ENCODE measurements at places on chromosomes 12 and 14.

DNA sequence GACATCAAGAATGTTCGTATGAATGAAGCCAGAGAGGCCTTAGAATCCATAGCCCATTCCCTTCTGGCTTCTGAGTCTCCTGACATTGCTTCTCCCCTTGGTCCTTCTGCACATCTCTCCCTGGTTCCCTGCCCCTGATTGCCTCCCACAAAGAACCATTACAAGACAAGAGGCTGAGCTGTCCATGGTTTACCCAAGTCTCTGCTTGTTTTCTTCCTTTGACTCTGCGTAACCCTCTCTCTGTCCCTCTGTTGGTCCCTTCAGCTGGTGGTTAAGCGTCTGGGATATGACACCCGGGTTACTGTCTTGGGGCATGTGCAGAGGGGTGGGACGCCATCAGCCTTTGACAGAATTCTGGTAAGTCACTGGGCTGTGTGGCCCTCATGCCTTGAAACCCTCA, 15.9 kb downstream of the PFKM start:
- DNase-seq: no peak

- DNase-seq: no peak
Observed at GRCh38 chr12:6215120-6215807, 15.1 kb downstream of the CD9 start.

DNA sequence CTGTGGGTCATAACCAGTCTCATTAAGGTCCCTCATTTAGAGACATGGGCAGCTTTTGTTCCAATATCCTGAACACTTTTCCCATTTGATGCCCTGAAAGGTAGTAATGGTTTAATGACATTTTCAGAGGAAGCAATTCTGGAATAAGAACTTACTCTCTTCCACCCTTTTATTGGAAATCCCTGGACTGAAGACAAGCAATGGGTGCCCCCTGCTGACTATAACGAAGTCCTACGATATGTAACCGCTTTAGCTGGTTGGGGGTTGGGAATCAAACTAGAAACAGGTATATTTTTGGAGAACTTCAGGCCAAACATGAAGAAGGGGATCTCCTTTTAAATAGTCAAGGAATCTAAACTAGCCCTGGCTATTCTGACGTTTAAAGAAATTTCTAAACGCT, 20.5 kb downstream of the SARNP start:
- DNase-seq: no peak

DNA sequence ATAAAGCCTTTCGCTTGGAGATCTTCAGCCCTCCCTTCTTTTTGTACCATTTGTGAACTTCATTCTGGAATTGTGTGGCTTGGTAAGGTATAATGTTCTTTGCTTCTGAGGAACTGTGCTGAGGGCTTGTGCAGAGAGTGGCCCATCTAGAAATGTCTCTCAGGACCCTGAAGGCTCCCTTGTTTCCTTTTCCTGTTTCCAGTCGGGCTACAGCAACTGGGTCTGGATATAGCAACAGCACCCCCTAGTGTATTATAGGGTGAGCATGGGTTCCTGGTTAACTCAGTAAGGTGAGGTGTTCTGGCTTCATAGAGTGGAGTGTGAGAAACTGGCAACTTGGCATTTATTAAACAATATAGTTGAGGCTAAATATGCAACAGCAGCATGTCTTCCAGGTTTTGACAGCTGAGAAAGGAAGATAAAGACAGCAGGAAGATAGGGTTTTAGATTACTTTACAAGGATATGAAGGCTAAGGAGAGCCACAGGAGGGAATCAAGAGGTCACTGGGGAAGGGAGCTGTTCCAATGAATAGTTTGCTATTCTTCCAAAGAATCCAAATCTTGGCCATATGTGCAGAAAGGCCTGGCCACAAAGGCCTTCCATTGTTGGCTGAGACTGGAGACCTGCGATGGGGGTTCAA, 49.1 kb upstream of the RNU6-8 start:
- peak; percentile 52 for DNase-seq

GRCh38 chr14:27390155-27390554, 792.3 kb upstream of the NOVA1 start:
- DNase-seq: no peak

DNA sequence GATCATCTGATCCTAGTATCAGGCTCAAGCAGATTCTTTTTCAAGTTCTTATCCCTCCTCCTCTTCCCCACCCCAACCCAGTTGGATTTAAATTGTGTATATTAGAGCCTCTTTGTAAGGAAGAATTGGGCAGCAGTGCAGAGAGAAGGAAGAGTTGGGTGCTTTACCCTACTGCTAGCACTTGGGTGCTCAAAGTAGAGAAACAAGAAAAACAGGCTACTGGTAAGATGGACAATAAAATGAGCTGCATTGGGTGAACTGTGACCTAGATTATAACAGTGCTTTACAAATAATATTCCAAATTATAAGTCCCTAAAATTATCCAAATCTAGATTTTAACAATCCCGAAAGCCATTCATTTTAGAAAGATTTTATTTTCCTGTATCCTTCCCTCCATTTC, 363.4 kb upstream of the GARIN6 start:
- no peak for DNase-seq

DNA sequence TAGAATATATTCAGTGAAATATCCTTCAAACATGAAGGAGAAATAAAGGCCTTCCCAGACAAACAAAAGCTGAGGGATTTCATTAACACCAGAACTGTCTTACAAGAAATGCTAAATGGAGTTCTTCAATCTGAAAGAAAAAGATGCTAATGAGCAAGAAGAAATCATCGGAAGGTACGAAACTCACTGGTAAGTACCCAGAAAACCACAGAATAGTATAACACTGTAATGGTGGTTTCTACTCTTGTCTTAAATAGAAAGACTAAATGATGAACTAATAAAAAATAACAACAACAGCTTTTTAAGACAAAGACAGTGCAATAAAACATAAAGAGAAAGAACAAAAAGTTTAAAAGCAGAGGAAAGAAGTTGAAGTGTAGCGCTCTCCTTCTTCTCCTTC, 18.7 kb upstream of the RNF212B start:
- no peak for DNase-seq

DNA sequence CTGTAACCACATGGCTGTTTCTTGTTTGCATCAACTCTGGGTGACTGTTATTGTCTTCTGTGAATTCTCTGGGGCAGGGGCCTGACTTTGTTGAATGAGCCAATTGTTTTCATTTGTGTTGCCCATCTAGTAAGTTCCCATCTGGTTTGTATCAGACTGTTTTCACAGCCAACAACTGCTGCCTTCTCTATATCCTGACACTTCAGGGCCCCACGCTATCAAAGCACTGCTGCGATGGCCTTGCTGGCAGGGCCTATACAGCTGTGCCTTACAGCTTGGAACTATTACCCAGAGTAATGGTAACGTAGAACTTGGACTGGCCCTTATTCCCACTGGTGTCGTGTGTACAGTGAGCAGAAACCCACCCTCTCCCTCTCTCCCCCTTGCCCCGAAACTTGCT, 104.3 kb upstream of the DACT1 start:
- DNase-seq: no peak

- no peak for DNase-seq
Observed at GRCh38 chr12:5868625-5869295, 76.3 kb downstream of the ANO2 start.

DNA sequence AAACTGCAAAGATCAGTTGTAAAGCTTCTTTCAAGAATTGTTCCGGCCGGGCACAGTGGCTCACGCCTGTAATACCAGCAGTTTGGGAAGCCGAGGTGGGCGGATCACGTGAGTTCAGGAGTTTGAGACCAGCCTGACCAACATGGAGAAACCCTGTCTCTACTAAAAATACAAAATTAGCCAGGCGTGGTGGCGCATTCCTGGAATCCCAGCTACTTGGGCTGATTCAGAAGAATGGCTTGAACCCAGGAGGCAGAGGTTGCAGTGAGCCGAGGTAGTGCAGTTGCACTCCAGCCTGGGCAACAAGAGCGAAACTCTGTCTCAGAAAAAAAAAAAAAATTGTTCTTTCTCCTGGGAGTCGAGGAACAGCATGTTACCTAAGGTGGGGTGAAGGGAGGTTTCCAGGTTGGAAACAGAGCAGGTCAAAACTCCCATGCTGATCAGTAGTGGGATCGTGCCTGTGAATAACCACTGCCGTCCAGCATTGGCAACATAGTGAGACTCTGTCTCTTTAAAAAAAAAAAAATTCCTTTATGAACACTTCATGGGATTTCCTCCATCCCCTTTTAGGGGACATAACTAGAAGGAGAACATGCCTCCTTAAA, 13.9 kb downstream of the FBXO34 start:
- DNase-seq: no peak

DNA sequence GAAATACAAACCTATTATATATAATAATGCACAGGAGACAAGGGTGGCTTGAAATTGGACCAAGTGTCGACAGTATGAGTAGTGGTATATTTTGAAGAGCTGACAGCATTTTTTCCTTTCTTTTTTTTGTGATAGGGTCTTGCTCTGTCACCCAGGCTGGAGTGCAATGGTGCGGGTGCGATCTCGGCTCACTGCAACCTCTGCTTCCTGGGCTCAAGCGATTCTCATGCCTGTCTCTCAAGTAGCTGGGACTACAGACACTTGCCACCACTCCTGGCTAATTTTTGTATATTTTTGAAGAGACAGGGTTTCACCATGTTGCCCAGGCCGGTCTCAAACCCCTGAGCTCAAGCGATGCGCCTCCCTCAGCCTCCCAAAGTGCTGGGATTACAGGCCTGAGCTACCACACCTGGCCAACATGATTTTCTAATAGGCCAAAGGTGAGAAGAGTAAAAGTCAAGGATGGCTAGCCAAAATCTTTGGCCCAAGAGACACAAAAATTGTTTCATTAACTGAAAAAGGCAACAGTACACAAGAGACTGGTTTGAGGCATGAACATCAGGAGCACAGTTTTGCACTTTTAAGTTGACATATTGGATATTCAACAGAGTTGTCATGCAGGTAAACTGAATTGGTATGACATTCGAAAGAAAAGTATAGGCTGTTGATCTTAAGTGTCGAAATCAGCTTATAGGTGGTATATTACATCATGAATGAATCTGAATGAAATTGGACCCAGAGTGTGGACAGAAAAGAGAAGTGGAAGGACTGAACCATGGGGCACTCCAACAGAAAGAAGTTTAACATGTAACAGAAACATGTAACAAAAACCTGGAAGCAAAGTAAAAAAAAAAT, 12.5 kb downstream of the HNRNPC start:
- no peak for DNase-seq

DNA sequence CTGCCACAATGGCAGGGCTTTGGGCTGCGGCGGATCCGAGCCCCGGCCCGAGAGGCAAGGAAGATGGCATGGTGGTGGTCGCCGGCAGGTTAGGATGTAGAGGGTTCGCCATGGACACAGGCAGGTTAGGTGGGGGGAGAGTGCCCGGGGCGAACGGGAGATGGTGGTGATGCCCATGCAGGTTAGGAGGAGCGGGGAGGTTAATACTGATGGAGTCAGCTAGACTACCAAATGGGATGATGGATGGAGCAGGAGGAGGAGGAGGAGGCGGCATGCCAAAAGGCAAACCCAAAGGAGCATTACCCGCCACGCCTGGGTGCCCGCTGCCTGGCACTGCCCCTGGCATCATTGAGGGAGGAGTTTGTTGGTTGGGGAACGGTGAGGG, 6.2 kb downstream of the MYL6 start:
- DNase-seq: no peak

DNA sequence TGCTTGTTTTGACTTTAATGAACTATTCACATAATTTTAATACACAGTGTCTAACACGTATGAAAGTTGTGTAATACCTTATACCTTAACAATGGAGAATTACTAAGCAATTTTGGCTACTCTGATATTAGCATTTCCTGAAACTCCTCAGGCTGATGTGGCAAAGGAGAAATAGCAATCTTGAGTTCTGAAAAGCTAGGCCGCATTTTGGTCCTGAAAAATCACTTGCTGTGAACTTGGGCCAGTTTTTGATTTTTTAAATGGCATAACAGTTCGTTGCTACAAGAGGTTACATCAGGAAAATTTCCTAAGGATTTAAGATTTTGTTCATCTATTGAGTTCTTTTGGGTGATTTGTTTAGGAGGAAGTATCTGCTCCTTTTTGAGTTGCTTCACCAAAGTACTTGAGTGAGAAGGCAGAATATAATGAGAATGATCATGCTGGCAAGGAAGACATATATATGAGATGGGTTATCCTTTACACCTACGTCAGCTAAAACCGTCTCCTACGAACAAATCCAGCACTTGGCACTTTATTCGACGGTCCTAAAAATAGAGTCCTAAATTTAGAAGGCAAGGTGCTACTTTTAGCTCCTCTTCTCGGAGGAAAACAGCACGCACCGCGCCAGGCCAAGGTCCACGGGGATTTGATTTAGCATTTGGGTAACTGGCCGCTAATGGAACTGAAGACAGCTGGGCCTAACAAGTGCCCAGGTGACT, 32.2 kb downstream of the MIA2 start:
- peak; percentile 12 for DNase-seq
